ENCODE measurements at places on chromosomes 1 and 21. TPM values are rescaled to one million over a fixed set of nuclear protein-coding genes. Genes with fewer than 3 reads are reported as not detected.

GRCh38 chr1:25912076-25912831 is 6.0 kb upstream of the STMN1 start:
- peak; percentile 57 for DNase-seq

DNA sequence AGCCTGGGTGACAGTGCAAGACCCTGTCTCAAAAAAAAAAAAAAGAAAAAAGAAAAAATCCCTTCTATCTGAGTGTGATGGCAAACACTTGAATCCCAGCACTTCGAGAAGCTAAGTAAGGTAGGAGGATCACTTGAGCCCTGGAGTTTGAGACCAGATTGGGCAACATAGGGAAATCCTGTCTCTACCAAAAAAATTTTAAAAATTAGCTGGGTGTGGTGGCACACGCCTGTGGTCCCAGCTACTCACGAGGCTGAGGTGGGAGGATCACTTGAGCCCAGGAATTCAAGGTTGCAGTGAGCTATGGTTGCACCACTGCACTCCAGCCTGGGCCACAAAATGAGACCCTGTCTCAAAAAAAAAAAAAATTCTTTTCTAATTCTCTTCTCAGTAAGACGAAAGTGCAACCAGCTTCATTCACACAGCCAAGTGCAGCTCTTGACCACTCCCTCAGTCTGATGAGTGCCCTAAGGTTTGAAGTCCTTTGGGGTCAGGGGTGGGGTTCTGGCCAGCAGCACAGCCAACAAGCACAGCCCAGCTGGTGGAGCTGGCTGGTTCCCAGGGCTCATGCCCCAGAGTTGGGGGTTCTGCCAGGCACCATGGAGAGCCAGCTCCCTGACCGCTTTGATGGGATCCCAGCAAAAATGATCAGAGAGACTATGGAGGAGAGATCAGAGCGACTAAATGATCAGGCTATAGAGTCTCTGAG is 8.0 kb downstream of the SLC2A5 start:
- peak; percentile 48 for DNase-seq

- no peak for DNase-seq
Observed at GRCh38 chr1:86887479-86888162, 26.3 kb downstream of the SELENOF start.

The TSPEAR gene
- total RNA-seq, result not detected
